ENCODE measurements at places on chromosomes 6 and 20. TPM values are rescaled to one million over a fixed set of nuclear protein-coding genes. Genes with fewer than 3 reads are reported as not detected.
A peak's percentile ranks its signal among the peaks of the same experiment; 100 is the strongest.

DNA sequence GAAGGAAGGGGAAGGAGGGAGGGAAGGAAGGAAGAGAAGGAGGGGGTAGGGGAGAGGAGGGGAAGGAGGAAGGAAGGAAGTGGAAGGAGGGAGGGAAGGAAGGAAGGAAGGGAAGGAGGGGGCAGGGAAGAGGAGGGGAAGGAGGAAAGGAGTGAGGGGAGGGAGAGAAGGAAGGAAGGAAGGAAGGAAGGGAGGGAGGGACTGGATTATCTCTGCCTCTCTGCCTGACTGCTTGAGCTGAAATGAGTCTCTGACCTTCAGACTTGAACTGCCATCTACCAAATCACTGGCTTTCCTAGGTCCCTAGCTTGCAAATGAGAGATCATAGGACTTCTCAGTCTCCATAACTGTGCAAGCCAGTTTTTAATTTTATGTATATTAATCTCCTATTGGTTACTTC, 436.8 kb downstream of the PREX1 start:
- H3K4me1 ChIP-seq, result no peaks in the 10 kb centered on the region
- no peak for DNase-seq
- no peaks in the 10 kb centered on the region for H3K36me3 ChIP-seq
- no peaks in the 10 kb centered on the region for H3K27me3 ChIP-seq
- H3K27ac ChIP-seq, result no peak overlapping the region

DNA sequence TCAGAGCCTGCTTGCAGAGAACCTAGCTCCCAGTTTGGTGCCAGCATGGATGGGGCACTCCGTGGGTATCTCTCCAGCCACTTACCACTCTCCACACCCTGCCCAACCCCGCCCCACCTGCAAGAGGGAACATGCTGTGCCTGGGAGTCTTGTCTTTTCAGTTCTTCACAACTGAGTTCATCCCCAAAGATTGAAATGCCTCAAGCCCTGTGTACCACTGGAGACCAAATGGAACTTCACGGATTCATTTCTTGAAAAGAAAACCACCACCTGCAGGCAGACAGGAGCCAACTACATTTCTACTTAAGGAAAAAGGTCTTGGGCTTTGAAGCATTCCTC, 50.1 kb downstream of the TRERF1 start:
- H3K4me3 ChIP-seq, result no peak overlapping the region
- DNase-seq, result no peak
- no peak overlapping the region for H3K27ac ChIP-seq
- no peaks in the 10 kb centered on the region for H3K27me3 ChIP-seq
- no peaks in the 10 kb centered on the region for H3K36me3 ChIP-seq

DNA sequence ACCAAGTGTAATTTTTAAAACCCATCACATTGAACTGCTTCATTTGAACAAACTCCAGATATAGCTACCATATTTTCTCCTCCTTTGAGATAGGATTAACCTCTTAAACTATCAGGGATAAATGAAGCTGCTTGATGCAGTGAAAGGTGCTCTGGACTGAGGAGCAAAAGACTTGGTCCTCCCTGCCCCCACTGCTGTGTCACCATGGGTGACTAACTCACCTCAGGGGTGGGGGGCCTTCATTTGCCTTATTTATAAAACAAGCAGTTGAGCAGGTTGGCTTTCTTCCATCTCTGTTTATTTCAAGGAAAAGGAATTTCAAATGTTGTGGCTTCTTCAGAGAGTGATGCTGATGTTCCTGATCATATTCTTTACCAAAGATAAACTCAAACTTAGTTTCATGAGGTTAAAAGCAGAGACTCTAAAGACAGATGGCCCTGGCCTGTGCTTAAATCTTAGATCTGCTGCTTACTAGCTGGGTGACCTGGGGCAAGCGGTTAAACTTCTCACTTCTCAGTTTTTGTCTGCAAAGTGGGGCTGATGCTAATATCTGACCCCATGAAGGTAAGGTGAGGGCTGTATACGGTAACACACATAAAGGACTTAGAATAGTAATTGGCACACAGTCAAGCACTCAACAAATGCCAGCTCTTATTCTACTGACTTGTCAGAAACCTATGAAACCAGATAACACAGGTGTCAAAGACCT, 50.5 kb downstream of the FHL5 start:
- no peaks in the 10 kb centered on the region for H3K27me3 ChIP-seq
- no peak overlapping the region for H3K4me3 ChIP-seq
- no peak for DNase-seq
- H3K27ac ChIP-seq, result no peak overlapping the region
- no peaks in the 10 kb centered on the region for H3K4me1 ChIP-seq

GRCh38 chr6:149368065-149368464, 32.0 kb upstream of the SUMO4 start:
- H3K27ac ChIP-seq, result no peak overlapping the region
- no peak overlapping the region for H3K4me3 ChIP-seq
- no peaks in the 10 kb centered on the region for H3K36me3 ChIP-seq
- H3K4me1 ChIP-seq, result no peaks in the 10 kb centered on the region
- no peak for DNase-seq

- no peak overlapping the region for H3K4me3 ChIP-seq
- no peaks in the 10 kb centered on the region for H3K4me1 ChIP-seq
- no peaks in the 10 kb centered on the region for H3K27me3 ChIP-seq
- H3K27ac ChIP-seq, result no peak overlapping the region
- no peak for DNase-seq
Measured at GRCh38 chr6:133399426-133399825, 158.3 kb downstream of the EYA4 start.

DNA sequence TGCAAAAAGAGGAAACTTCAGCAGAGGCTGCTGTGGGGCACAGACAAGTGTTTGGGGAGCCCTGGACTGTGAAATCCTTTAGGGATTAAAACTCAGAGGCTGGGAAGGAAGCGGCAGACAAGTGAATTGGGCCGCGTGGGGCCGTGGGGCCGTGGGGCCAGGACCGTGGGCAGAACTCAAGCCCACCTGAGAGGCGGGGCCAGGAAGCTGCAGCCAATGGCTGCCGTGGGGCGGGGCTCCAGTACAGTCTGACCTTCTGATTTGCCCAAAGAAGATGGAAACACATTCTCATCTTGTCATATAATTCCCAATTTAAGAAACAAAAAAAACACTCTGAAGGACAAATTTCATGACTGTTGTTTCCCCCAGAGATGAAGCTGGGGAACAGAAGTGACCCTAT, 55.4 kb downstream of the ANKRD60 start:
- no peak for DNase-seq
- no peaks in the 10 kb centered on the region for H3K4me1 ChIP-seq
- no peak overlapping the region for H3K27ac ChIP-seq
- no peaks in the 10 kb centered on the region for H3K27me3 ChIP-seq

- H3K27me3 ChIP-seq, result no peaks in the 10 kb centered on the region
- DNase-seq, result no peak
- no peak overlapping the region for H3K4me3 ChIP-seq
- H3K27ac ChIP-seq, result no peak overlapping the region
Measured at GRCh38 chr20:35125753-35126152, 21.4 kb downstream of the EDEM2 start.

Gene TLDC2
- 0.34 TPM for total RNA-seq

GRCh38 chr6:71171497-71172070, 117.0 kb upstream of the OGFRL1 start:
- H3K36me3 ChIP-seq, result no peaks in the 10 kb centered on the region
- no peak for DNase-seq
- no peaks in the 10 kb centered on the region for H3K4me1 ChIP-seq

DNA sequence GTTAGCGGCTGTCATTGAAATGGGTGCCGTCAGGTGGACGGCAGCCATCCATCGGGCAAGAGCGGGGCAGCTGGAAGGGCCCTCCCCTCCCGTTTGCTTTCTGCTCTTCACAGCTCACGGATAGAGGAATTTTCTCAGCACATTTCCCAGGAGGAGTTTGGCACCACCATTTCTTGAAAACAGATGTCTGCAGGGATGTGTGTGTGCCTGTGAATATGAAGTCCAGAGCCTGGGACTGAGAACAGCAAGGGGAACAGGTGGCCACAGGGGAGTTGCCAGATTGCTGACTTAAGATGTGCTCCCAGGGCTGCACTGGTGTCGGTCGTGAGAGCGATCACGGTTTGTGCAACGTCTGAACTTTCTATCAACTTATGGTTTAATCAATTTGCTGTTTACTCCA, 22.1 kb upstream of the ECI2 start:
- H3K27ac ChIP-seq, result no peak overlapping the region
- H3K4me3 ChIP-seq, result no peak overlapping the region
- H3K36me3 ChIP-seq, result no peaks in the 10 kb centered on the region
- H3K4me1 ChIP-seq, result no peaks in the 10 kb centered on the region
- DNase-seq, result no peak

- H3K27ac ChIP-seq, result no peak overlapping the region
- DNase-seq, result no peak
- peaks cover 3% of the 10 kb centered on the region for H3K4me1 ChIP-seq
- H3K4me3 ChIP-seq, result no peak overlapping the region
Measured at GRCh38 chr20:16485401-16485800, 87.8 kb downstream of the KIF16B start.

Gene CST7
- not detected for total RNA-seq

- no peaks in the 10 kb centered on the region for H3K4me1 ChIP-seq
- no peaks in the 10 kb centered on the region for H3K36me3 ChIP-seq
- no peaks in the 10 kb centered on the region for H3K27me3 ChIP-seq
- H3K4me3 ChIP-seq, result no peak overlapping the region
- no peak overlapping the region for H3K27ac ChIP-seq
Measured at GRCh38 chr20:24732076-24732475, 217.0 kb upstream of the CST7 start.

GRCh38 chr20:35027301-35027700, 65.3 kb downstream of the TRPC4AP start:
- H3K27ac ChIP-seq, result no peak overlapping the region
- H3K4me1 ChIP-seq, result no peaks in the 10 kb centered on the region
- DNase-seq, result no peak
- H3K4me3 ChIP-seq, result no peak overlapping the region

- H3K4me1 ChIP-seq, result no peaks in the 10 kb centered on the region
- no peaks in the 10 kb centered on the region for H3K36me3 ChIP-seq
- no peak overlapping the region for H3K4me3 ChIP-seq
- H3K27me3 ChIP-seq, result no peaks in the 10 kb centered on the region
- DNase-seq, result no peak
- H3K27ac ChIP-seq, result no peak overlapping the region
Measured at GRCh38 chr6:137951064-137951597, 84.1 kb downstream of the TNFAIP3 start.

DNA sequence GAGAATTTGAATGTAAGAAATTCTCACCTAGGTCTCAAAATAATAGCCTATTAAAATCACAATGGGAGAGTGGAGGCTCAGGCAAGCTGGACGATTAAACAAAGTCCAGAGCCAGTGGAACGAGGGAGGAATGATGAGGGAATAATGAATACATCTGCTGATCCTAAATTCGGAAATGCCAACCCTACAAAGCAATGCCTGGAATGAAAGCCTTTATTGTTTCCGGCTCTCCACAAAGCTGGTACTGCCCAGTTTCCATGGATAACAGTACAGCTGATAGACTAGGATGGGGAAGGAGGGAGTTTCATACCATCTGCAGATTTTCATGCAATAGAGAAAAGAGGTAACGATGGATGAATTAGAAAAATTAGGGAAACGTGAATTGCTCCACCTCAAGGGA, 356.1 kb downstream of the CBLN4 start:
- H3K27me3 ChIP-seq, result no peaks in the 10 kb centered on the region
- no peak overlapping the region for H3K4me3 ChIP-seq
- no peak for DNase-seq
- no peaks in the 10 kb centered on the region for H3K4me1 ChIP-seq
- H3K27ac ChIP-seq, result no peak overlapping the region

Gene TUBB1
- total RNA-seq, result not detected

DNA sequence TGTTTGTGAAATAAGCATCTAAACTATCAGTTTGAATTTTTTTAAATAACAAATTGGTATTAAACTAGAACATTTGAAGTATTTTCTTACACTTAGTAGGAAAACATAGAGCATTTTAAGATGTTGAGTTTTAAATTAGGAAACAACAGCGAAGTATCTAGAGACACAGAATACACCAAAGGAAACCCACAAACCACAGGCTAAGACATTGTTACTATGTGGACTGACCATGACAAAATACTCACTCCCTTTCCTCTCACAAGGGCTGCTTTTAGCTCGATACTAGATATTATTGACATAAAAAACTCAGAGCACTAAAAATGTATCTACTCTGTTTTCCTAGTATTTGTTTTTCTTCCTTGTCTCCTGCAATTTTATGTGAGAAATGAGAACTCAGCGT, 266.0 kb upstream of the CITED2 start:
- no peak overlapping the region for H3K4me3 ChIP-seq
- no peaks in the 10 kb centered on the region for H3K4me1 ChIP-seq
- no peaks in the 10 kb centered on the region for H3K36me3 ChIP-seq
- no peaks in the 10 kb centered on the region for H3K27me3 ChIP-seq
- H3K27ac ChIP-seq, result no peak overlapping the region

GRCh38 chr6:36025260-36025931, 955 bp upstream of the SLC26A8 start:
- H3K27ac ChIP-seq, result no peak overlapping the region
- H3K4me3 ChIP-seq, result no peak overlapping the region
- H3K27me3 ChIP-seq, result no peaks in the 10 kb centered on the region
- H3K4me1 ChIP-seq, result peaks cover 19% of the 10 kb centered on the region
- DNase-seq, result no peak

- H3K27ac ChIP-seq, result no peak overlapping the region
- no peaks in the 10 kb centered on the region for H3K4me1 ChIP-seq
- H3K36me3 ChIP-seq, result no peaks in the 10 kb centered on the region
- no peak overlapping the region for H3K4me3 ChIP-seq
- DNase-seq, result no peak
Measured at GRCh38 chr6:119134752-119135151, 56.3 kb upstream of the FAM184A start.

GRCh38 chr6:33610779-33611732, 10.1 kb upstream of the ITPR3 start:
- no peaks in the 10 kb centered on the region for H3K36me3 ChIP-seq
- H3K27me3 ChIP-seq, result 0 out of 2 replicates have a peak, but pooled peaks cover 2% of the 10 kb centered on the region
- H3K27ac ChIP-seq, result no peak overlapping the region
- DNase-seq, result peak; percentile 64
- H3K4me1 ChIP-seq, result peaks cover 6% of the 10 kb centered on the region

GRCh38 chr6:149164199-149164750, 153.2 kb upstream of the TAB2 start:
- DNase-seq, result no peak
- H3K27me3 ChIP-seq, result no peaks in the 10 kb centered on the region
- H3K4me3 ChIP-seq, result no peak overlapping the region
- H3K4me1 ChIP-seq, result no peaks in the 10 kb centered on the region

GRCh38 chr6:98777762-98778161, 56.6 kb upstream of the POU3F2 start:
- peaks cover 5% of the 10 kb centered on the region for H3K4me1 ChIP-seq
- DNase-seq, result no peak
- H3K27me3 ChIP-seq, result no peaks in the 10 kb centered on the region
- H3K36me3 ChIP-seq, result no peaks in the 10 kb centered on the region
- H3K27ac ChIP-seq, result no peak overlapping the region

Gene MTFR2
- 8.5 TPM for total RNA-seq

GRCh38 chr20:43243672-43244269, 54.1 kb upstream of the PTPRT start:
- no peak for DNase-seq
- no peaks in the 10 kb centered on the region for H3K36me3 ChIP-seq
- H3K4me3 ChIP-seq, result no peak overlapping the region

Measured in H1 (cell line).